ENCODE measurements at places on chromosomes 1 and 21.

- no peak for DNase-seq
Observed at GRCh38 chr1:31885851-31886250, 52.3 kb downstream of the PTP4A2 start.

DNA sequence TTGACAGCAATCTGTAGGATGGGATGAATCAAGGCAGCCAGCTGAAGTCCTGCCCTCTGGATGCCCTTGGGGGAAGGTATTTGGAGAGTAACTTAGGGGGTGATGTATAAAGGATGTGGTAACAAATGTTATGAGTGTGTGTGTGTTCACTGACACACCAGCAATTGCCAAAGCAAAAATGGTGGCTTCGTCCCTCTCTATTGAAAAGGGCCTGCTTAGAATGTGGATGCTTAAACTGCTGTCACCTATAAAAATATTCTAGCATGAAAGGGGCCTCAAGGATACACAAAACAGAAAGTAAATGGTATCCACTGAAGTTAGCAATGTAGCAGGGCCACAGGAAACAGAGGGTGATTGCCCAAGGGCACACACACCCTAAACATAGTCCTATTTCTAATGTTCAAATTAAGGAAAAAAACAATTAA is 15.1 kb upstream of the AIM2 start:
- no peak for DNase-seq

DNA sequence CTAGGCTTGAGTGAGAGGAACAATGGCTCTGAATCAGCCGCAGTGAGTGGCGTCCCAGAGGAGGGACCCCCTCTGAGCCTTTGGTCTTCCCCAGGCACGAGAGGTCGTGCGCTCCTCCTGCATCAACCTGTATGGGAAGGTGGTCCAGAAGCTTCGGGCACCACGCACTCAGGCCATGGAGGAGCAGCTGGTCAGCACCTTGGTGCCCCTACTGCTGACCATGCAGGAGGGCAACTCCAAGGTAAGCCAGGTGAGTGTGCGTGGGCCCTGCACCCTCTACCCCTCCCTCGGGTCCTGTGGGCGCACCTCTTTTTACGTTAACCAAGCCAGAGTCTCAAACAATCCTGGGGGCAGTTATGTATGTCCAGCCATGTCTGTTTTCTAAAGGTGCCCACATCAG is 13.7 kb upstream of the TTC4 start:
- DNase-seq: no peak

GRCh38 chr1:112418099-112418892 is 22.3 kb downstream of the CTTNBP2NL start:
- DNase-seq: no peak

GRCh38 chr1:27235827-27236226 is 1.4 kb downstream of the WDTC1 start:
- no peak for DNase-seq

- DNase-seq: no peak
Observed at GRCh38 chr1:40132383-40133311, 28.5 kb upstream of the RLF start.

GRCh38 chr1:118117521-118117920 is 67.5 kb downstream of the SPAG17 start:
- no peak for DNase-seq

DNA sequence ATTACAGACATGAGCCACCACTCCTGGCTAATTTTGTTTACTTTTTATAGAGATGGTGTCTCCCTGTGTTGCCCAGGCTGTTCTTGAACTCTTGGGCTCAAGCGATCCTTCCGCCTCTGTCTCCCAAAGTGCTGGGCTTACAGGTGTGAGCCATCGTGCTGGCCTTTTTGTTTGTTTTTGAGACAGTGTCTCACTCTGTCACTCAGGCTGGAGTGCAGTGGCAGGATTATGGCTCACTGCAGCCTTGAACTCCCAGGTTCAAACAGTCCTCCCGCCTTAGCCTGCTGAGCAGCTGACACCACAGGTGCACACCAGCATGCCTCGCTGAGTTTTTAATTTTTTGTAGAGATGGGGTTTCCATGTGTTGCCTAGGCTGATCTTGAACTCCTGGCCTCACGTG is 49.1 kb downstream of the ADARB1 start:
- DNase-seq: no peak

- no peak for DNase-seq
Observed at GRCh38 chr1:10530756-10531495, 56.2 kb downstream of the PEX14 start.

DNA sequence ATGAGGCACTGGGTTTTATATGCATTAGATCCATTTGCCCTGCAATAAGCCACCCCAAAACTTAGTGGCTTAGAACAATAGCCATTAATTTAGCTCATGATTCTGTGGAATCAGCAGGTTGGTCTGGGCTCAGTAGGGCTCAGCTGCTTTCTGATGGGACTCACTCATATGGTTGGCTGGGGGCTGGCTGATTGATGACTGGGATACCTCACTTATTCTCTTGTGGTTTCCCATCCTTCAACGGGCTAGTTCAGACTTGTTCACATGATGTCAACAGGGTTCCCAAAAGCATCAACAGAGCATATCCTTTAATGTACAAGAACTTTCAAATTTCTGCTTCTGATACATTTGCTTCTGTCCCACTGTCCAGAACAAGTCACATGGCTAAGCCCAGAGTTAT is 43.2 kb downstream of the DNM3 start:
- DNase-seq: no peak

GRCh38 chr1:247358920-247359319 is 27.3 kb upstream of the ZNF496 start:
- no peak for DNase-seq

- DNase-seq: no peak
Observed at GRCh38 chr1:231986631-231987336, 360.2 kb downstream of the DISC1 start.

DNA sequence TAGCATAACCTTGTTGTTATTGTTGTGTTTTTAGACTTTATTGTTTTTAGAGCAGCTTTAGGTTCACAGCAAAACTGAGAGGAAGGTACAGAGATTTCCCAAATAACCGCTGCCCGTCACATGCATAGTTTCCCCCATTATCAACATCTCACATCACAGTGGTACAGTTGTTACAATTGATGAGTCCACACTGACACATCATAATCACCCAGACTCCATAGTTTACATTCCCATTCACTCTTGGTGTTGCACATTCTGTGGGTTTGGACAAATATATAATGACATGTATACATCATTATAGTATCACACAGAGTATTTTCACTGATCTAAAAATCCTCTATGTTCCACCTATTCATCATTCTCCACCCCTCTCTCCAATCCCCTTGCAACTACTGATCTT is 25.9 kb upstream of the TOR3A start:
- DNase-seq: no peak

- no peak for DNase-seq
Observed at GRCh38 chr1:216071262-216071661, 352.0 kb downstream of the USH2A start.

DNA sequence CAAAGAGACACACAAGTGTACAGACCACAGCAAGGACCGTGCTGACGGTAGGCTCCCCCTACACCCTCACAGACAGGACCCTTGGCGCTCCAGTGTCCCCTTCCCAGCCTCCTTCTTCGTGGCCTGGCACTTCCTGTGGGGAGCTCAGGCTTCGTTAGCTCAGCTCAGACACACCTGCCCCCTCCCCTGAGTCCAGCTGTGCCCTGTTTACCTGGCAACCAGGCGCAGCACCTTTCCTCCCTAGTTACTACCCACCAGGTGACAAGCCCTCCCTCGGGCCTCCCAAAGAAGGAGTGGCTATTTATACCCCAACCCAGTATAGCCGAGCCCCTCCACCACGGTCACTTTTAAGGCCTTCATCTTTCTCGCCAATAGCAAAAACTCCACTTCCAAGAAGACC is 4.7 kb downstream of the CELF3 start:
- DNase-seq: peak; percentile 57

DNA sequence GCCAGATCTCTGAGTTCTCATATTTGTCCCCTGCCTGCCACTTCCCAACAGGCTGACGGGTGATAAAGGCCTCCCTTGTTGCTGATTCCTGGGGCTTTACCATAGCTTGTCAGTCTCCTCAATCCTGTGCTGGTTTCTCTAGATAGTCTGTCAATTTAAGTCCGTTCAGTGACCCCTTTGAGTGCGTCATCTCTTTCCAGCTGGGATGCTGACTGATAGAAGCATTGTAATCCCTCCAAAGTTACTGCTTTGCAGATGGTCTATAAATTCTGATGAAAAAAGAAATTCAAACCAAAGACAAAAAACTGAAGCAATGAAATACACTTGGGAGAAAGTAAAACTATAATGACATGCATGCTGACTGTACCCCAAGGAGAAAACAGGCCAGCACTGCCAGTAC is 28.3 kb downstream of the RHOU start:
- DNase-seq: no peak

- DNase-seq: no peak
Observed at GRCh38 chr1:93453911-93454310, 6.0 kb downstream of the FNBP1L start.

GRCh38 chr1:232477728-232478127 is 152.2 kb downstream of the SIPA1L2 start:
- no peak for DNase-seq

DNA sequence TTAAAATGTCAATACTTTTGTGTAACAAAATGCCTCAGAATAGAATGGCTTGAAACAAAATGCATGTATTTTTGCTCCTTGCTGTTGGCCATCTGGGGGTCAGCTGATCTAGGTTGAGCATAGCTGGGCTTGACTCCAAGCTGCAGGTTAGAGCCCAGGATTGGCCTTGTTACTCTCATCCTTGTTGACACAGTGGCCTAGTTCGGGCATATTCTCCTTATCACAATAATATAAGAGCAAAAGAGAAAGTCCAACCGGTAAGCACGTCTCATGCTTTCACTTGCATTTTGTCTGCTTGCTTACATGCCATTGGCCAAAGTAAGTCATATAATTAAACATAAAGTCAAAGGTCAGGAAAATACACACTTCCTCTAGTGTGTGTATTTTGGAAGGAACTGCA is 456.2 kb downstream of the KCNT2 start:
- no peak for DNase-seq

DNA sequence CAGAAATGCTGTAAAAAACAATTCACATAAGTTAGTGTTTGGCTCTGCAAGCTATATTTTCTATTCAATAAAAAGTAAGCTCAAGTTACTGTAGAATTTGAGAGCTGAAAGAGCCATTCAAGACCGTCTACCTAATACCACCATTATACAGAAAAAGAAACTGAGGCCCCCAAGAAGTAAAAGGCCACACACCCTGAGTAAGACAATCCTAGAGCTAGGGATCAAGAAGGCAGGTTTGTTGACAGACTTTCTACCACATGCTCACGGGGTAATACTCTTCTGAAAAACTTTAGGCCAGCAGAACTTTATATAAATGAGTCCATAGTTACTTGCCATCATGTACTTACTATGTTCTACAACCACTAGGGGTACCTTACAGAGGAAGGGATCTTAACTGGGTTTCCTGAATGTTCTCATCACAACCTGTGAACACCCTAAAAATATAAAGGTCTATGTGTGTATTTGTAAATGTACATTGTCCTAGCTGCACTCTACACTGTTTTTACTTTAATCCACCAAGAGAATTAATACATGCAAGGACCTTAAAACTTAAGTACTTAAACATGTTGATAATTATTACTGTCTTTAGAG is 2.7 kb downstream of the PSMG1 start:
- no peak for DNase-seq

Measured in NCI-H345 (cell line).